ENCODE measurements at places on chromosomes 16 and 17.

DNA sequence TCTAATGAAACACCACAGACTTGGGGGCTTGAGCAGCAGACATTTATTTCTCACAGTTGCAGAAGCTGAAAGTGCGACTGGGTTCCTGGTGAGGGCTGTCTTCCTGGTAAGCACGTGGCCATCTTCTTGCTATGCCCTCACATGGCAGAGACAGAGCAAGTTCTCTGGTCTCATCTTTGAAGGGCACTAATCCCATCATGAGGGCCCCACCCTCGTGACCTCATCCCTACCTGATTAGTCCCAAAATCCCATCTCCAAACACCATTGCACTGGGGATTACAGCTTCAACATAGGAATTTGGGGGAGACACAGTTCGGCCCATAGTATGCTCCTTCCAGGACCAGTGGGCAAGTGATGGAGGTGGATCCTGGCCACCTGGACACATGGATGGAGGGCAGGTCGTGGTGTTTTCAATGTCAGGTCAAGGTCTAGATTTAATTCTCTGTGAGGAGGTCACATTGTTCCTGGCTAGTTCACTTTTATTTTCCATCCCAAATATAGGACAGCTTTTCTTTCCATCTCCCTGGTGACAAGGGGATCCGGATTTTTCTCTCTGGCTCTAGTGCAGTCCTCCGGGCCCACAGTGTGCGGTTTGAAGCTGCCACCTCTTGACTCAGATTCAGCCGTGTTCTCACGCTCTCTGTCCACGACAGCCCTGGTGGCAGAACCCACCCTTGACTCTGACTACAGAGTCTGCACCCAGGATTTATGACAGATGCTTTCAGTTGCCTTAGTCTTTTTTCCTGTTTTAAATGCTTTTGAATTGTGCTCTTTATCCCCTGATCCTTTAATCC is 160.5 kb upstream of the NOL11 start:
- no peak for DNase-seq

- DNase-seq = no peak
These were observed 15.1 kb upstream of the CSNK2A2 start for GRCh38 chr16:58212824-58213655.

GRCh38 chr16:49625311-49626065 is 230.4 kb downstream of the ZNF423 start:
- DNase-seq = no peak

- DNase-seq = no peak
These were observed 38.3 kb downstream of the CCDC182 start for GRCh38 chr17:57706761-57707160.
